ENCODE measurements at places on chromosomes 6 and 20.

- DNase-seq = no peak
These were observed 72.0 kb upstream of the F13A1 start for GRCh38 chr6:6392214-6393068.

DNA sequence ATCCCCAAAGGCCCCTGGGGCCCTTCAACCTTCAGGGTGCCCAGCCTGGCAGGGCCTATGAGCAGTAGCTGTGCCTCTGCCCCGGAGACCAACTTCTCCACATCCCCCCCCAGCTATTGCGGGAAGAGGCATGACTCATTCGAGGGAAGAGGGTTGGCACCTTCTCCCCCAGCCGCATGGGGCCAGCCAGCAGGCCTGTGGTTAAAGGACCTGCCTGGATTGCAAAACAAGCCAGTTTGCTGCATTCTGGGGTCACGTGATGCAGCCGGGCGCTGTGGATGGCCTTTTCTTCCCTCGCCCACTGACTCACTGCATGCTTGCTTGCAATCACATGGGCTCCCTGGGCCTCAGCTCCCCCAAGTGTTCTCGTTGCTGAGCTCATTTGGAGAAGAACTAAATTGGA, 182.5 kb downstream of the MAFB start:
- peak; percentile 98 for DNase-seq

DNA sequence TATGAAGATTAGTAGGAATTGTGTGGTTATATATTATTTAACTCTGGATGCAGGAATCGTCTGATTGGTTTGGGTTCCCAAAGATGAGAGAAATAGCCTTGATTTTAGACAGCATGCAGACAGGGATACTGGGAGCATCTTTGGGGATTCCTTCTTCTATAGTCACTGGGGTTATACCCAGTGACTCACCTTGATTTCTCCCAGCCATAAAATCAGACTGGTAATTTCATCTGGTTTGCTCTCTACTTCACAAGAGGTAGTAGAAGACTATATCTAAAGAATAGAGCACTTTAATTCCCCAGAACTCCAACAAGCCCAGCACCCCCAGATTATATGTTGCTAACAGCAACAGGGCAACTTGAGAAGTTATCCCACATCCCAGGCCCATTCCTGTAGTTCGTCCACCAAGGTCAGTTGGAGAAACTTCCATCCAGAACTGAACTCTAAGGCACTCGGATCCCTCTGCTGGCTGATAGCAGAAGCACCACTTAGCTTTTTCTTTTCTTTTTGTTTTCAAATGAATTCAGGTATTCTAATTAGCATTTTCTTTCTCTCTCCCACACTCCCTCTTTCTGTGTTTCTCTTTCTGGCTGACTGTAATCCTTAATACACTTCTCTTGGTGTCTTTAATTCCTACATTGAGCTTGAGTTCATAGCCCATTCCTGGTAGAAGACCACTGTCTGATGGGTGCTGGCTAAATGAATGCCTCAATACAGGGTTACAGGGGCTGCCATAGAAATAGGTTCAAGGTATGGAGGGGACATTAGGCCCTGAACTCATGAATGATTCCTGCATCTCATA, 20.4 kb upstream of the EFHC1 start:
- peak; percentile 61 for DNase-seq

- DNase-seq = no peak
These were observed 4.2 kb downstream of the OR2B2 start for GRCh38 chr6:27908017-27908416.

DNA sequence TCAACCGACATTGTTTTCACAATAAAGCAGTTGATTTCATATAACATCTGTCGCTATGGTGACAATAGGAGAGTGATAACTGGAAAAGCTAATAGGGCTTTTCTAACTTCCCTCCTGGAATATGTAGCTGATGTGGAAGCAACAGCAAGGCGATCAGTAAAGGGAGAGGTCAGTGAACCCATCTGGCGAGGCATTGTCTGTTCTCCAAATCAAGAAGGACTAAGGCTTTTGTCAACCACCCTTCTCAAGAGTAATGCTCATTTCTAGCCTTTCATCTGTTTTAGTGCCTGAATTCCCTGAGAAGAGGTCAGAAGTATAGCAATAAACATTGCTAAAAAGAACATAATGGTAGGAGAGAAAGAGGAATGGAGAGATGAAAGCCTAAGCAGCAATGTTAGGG, 201.3 kb downstream of the AKAP7 start:
- no peak for DNase-seq

DNA sequence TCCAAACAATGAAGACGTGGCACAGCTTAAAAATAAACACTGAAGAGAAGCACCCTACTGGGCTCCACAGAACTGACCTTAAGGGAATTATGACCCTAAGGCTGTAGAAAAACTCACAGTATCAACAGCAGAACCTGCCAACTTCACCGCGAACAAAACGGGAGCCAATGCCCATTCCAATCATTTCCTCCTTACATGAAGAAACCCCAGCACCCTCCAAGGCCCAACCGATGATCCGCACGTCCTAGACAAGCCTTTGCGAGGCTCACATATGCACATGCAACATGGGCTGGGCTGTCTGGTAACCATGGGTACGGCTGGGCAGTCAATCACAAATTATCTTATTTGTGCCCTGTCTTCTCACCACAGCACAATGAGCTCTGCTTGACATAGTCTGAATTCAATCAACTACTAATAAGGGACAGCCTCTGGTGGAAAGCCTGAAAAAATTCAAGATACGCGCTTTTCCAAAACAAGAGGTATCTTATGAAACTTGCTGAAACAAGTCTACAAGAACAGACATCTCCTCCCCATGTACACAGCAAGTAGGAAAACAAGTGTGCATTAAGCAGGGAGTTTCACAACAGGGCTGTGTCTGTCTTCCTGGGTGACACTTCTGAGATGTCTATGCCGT, 1.7 kb downstream of the DIDO1 start:
- DNase-seq = no peak

- no peak for DNase-seq
These were observed 67.4 kb upstream of the SNRPB2 start for GRCh38 chr20:16662467-16662866.

- DNase-seq = peak; percentile 45
These were observed 61.4 kb downstream of the FAM135A start for GRCh38 chr6:70474751-70475150.

- DNase-seq = no peak
These were observed 6.5 kb downstream of the MBOAT1 start for GRCh38 chr6:20205722-20206161.
